ENCODE measurements at places on chromosomes 12 and 14. TPM values are rescaled to one million over a fixed set of nuclear protein-coding genes. Genes with fewer than 3 reads are reported as not detected.

RNASE3 gene
- not detected for total RNA-seq

FLVCR2 gene
- 0.50 TPM for total RNA-seq

KLRF1 gene
- not detected for total RNA-seq

GPR84 gene
- total RNA-seq = not detected

CACNA1C gene
- total RNA-seq = 0.02 TPM

IRF9 gene
- 118 TPM for total RNA-seq

P3H3 gene
- 2.3 TPM for total RNA-seq

CBX5 gene
- 128 TPM for total RNA-seq

MUCL1 gene
- total RNA-seq = not detected
